ENCODE measurements at places on chromosomes 2 and 18. TPM values are rescaled to one million over a fixed set of nuclear protein-coding genes. Genes with fewer than 3 reads are reported as not detected.

Gene SCTR
- not detected for total RNA-seq

Gene DIS3L2
- total RNA-seq = 14.7 TPM

Gene RAB27B
- 2.0 TPM for total RNA-seq

Gene BOK
- total RNA-seq = 17.2 TPM

Gene LAMA1
- total RNA-seq = 3.6 TPM

Gene SLC30A3
- total RNA-seq = 0.15 TPM

Gene UCN
- total RNA-seq = 1.8 TPM

Gene BUB1
- 65.7 TPM for total RNA-seq

Gene ZC3H6
- 5.8 TPM for total RNA-seq

Gene DTNA
- total RNA-seq = 17.5 TPM

Gene TEX44
- not detected for total RNA-seq

Gene SPC25
- not detected for total RNA-seq

Gene TMEM169
- 0.29 TPM for total RNA-seq

Gene ANKRD30BL
- not detected for total RNA-seq

Gene SAG
- total RNA-seq = not detected

Gene MAP3K19
- not detected for total RNA-seq

Data from smooth muscle cell of trachea (primary cell).